Esophagus squamous epithelium (tissue), 5 donors: ENCODE measurements at places on chromosomes 2 and 18. TPM values are rescaled to one million over a fixed set of nuclear protein-coding genes. Genes with fewer than 3 reads are reported as not detected.

CFAP53 gene
- total RNA-seq = not detected

GATA6 gene
- total RNA-seq = 0.08 TPM

CLEC4F gene
- not detected for total RNA-seq

GPR45 gene
- not detected for total RNA-seq

GRCh38 chr2:127566576-127566975 is 31.1 kb downstream of the MYO7B start:
- no peaks in the 10 kb centered on the region for H3K27me3 ChIP-seq
- H3K27ac ChIP-seq = no peak overlapping the region
- no peaks in the 10 kb centered on the region for H3K4me1 ChIP-seq
- DNase-seq = no peak

DNA sequence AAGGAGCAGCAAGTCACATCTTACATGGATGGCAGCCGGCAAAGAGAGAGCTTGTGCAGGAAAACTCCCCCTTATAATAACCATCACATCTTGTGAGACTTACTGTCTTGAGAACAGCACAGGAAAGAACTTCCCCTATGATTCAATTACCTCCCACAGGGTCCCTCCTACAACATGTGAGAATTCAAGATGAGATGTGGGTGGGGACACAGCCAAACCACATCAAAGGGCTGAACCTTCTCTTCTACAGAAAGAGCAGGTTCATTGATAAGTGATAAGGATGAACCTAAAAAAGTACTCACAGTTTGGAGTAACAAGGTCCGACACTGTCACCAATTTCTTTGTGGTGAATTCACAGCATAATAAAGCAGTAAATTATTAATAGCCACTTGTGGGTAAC is 422.2 kb upstream of the FSIP2 start:
- no peaks in the 10 kb centered on the region for H3K36me3 ChIP-seq
- H3K27ac ChIP-seq = no peak overlapping the region
- DNase-seq = no peak
- H3K4me3 ChIP-seq = no peak overlapping the region

DNA sequence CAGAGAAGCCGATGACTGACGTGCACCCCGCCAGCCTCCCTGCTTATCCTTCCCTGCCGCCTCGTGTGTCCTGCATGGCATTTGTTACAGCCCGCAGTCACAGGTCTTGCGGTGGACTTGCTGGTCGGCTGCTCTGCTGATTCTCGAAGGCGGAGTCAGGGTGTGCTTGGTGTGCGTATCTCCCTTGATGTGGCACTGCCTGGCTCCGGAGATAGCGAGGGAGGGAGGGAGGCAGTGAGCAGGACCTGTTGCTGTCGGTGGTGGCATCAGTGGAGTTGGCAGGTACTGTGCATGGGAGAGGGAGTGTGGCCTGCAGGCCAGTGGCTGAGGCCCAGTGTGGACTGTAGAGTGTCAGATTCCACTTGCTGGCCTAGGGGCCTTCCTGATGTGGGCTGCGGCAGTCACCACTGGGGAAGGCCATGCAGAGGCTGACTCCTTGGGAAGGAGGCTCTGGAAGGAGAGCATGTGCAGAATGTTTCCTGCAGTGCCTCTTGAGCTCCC is 198.9 kb downstream of the AGAP1 start:
- no peaks in the 10 kb centered on the region for H3K27me3 ChIP-seq
- H3K36me3 ChIP-seq = no peaks in the 10 kb centered on the region
- DNase-seq = no peak
- H3K27ac ChIP-seq = no peak overlapping the region

- H3K27ac ChIP-seq = no peak overlapping the region
- no peak overlapping the region for H3K4me3 ChIP-seq
- DNase-seq = no peak
- no peaks in the 10 kb centered on the region for H3K4me1 ChIP-seq
- H3K27me3 ChIP-seq = no peaks in the 10 kb centered on the region
These were observed 196.6 kb downstream of the PMAIP1 start for GRCh38 chr18:60096428-60096827.

DNA sequence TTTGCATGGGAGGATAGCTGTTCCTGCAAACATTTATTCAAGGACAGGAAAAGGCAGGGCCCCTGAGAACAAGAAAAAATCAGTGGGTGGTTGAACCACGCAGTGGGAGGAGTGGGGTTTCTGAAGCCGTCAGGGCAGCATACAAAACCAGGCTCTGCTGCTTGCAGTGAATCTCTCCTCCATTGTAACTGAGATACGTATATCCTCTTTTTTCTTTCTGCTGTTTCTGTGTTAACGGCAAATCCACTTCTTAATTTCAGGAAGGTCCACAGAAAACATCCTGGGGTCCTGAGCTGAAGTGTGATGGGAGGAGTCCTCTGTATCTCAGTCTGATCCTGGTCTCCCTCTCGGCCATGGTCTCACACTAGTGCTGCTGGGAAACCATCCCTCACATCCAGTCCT is 27.2 kb upstream of the KCNF1 start:
- H3K4me1 ChIP-seq = peaks cover 3% of the 10 kb centered on the region
- no peak overlapping the region for H3K27ac ChIP-seq
- no peak overlapping the region for H3K4me3 ChIP-seq
- H3K27me3 ChIP-seq = no peaks in the 10 kb centered on the region
- DNase-seq = no peak

DNA sequence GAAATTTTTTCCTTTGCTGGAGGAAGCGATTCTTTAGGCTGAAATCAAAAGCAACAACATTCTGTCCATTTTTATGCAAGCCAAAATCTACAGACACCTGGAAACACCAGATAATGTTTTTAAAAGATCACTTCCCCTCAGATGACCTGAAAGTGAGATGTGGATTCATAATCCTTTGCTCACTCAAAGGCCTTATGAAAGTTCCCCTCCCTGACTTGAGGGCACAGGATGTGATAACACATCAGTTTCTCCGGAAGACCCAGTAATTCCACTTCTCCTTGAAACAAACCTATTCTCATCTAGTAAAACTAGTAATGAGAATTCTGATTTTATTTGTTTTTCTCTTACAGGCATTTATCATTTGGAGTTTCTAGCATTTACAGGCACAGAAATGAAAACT is 218.3 kb upstream of the RND3 start:
- DNase-seq = no peak
- no peaks in the 10 kb centered on the region for H3K36me3 ChIP-seq
- H3K27me3 ChIP-seq = no peaks in the 10 kb centered on the region
- H3K4me3 ChIP-seq = no peak overlapping the region
- no peak overlapping the region for H3K27ac ChIP-seq

GRCh38 chr18:7117390-7118355 is at the start of gene LAMA1:
Gene LAMA1 (minus strand): TSS chr18:7117797. CDS start chr18:7117720, 77 bp downstream.
- H3K4me3 ChIP-seq = peak within 1 kb of the TSS; percentile 59
- H3K4me1 ChIP-seq = peaks cover 30% of the 10 kb centered on the region
- H3K27ac ChIP-seq = no peak within 1 kb of the TSS
- H3K36me3 ChIP-seq = no peaks in the 10 kb centered on the region
- DNase-seq = no peak
- peaks cover 11% of the 10 kb centered on the region for H3K27me3 ChIP-seq

- H3K27me3 ChIP-seq = no peaks in the 10 kb centered on the region
- no peak for DNase-seq
- peaks cover 5% of the 10 kb centered on the region for H3K4me1 ChIP-seq
- H3K4me3 ChIP-seq = no peak overlapping the region
- no peaks in the 10 kb centered on the region for H3K36me3 ChIP-seq
- H3K27ac ChIP-seq = no peak overlapping the region
These were observed 44.0 kb downstream of the TRAK2 start for GRCh38 chr2:201407265-201407664.

LOXL3 gene
- total RNA-seq = 0.48 TPM

DNA sequence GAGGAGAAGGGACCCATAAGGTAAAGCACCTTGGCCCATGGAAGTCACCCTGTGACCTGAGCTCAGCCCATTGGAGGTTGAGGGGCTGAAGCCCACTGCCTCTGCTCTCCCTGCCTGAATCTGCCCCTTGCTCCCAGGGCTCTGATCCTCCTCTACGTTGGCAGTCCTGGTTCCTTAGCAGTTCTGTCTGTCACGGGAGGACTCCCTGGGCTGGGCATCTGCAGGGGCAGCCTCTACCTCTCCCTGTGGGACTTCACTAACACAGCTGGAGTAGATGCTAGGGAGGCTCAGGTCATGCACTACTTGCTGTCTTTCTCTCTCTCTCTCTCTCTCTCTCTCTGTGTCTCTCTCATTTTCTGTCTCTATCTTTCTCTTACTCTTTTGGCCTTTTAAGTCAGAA is 8.7 kb downstream of the GYPC start:
- peaks cover 83% of the 10 kb centered on the region for H3K4me1 ChIP-seq
- no peaks in the 10 kb centered on the region for H3K27me3 ChIP-seq
- no peaks in the 10 kb centered on the region for H3K36me3 ChIP-seq

DNA sequence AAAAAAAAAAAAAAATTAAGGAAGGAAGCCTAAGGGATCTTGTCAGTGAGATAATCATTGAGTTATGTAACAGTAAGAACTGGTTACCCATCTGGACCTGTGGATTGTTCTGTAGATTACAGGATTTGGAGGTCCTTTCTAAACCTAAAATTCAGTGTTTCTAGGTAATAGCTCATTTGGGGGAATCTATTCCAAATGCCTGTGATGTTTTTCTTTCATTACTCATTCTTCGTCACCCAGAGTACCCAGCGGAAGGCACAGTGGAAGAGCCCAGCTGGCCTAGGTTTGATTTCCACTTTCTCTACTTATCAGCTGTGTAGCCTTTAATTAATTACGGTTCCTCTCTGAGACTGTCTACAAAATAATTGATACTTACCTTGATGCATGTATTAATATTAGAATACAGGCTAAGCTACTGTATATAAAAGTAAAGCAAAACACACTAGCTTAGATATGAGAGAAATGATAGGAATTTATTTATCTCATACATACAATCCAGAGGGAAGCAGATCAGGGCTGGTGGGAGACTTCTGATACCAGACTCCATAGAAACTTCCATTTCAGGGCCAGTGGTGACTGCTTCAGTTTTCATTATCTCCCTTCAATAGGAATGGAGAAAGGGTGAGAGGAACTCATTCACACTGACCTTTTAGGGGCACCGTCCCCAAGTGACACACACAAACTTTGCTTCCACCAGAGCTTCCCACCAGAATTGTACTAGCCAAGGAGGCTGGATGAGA is 115.8 kb upstream of the NOSTRIN start:
- H3K4me3 ChIP-seq = no peak overlapping the region
- H3K36me3 ChIP-seq = no peaks in the 10 kb centered on the region
- H3K27me3 ChIP-seq = no peaks in the 10 kb centered on the region
- no peaks in the 10 kb centered on the region for H3K4me1 ChIP-seq

- H3K4me3 ChIP-seq = no peak overlapping the region
- H3K36me3 ChIP-seq = no peaks in the 10 kb centered on the region
- H3K4me1 ChIP-seq = peaks cover 30% of the 10 kb centered on the region
- no peaks in the 10 kb centered on the region for H3K27me3 ChIP-seq
These were observed 64.9 kb upstream of the PSMD14 start for GRCh38 chr2:161243312-161243711.

SP5 gene
- total RNA-seq = 1.8 TPM

DNA sequence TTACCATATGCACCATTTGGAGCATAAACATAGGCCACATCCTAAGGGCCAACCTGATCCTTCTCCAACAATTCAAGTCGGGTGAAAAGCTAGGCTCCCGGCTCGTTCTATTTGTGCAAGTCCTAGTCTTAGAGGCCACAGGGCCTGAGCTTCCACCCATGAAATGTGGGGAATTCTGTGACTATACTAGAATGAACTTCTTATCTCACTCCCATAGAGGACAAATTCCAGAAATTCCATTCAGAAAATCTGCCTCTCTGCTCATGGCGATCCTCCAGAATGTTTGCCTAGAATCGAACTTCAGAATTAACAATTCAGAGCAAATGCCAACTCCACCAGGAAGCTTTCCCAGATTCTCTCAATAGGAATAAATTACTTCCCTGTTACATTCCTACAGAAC is 187.9 kb downstream of the BCL11A start:
- DNase-seq = no peak
- no peak overlapping the region for H3K27ac ChIP-seq
- H3K4me3 ChIP-seq = no peak overlapping the region
- H3K27me3 ChIP-seq = no peaks in the 10 kb centered on the region

- H3K4me3 ChIP-seq = no peak overlapping the region
- no peak for DNase-seq
- no peak overlapping the region for H3K27ac ChIP-seq
- H3K4me1 ChIP-seq = no peaks in the 10 kb centered on the region
- H3K27me3 ChIP-seq = no peaks in the 10 kb centered on the region
These were observed 48.8 kb downstream of the THUMPD2 start for GRCh38 chr2:39730276-39730675.

DNA sequence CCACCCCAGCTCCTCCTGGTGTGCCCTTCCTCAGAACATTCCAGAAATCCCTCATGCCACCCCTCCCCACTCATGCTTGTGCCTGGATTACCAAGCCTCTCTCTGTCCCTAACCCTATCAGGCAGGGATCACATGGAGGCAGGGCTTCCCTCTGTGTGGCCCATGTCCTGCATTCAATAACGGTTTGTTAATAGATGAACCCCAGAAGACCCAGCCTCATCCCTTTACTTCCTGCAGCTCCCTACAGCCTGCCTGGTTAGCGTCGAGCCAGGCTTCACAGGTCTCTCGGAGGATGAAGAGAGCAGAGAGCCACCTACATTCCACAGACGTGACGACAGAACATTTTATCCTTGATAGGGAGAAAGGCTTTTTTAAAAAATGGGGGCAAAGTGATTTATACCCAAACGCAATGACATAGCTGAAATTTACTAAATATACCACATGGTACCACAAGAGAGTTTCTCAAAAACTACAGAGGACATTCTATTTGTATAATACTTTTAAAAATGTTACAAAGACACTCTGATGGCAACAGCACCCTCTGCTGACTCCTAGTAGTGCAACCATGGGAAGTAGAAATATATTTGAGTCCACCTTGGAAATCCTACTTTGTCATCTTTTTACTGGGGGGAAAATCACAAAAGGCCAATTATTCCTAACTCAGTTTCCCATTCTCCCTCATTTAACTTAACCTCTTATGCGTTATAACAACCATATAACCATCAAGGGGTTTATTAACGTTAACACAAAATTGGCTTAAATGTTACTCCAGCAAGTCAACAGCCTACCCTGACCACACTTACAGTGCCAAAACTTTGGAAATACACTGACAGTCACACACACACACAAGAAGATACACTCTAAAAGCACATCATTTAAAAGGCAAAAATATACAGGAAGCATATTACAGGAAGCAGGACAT is 30.7 kb downstream of the FBXO15 start:
- no peak overlapping the region for H3K4me3 ChIP-seq
- no peaks in the 10 kb centered on the region for H3K4me1 ChIP-seq
- H3K27ac ChIP-seq = no peak overlapping the region
- no peaks in the 10 kb centered on the region for H3K36me3 ChIP-seq
- DNase-seq = no peak

GRCh38 chr2:8685697-8686358 is 4.0 kb downstream of the ID2 start:
- H3K27me3 ChIP-seq = no peaks in the 10 kb centered on the region
- no peaks in the 10 kb centered on the region for H3K36me3 ChIP-seq
- no peak for DNase-seq
- peak overlapping the region; percentile 96 for H3K27ac ChIP-seq
- peaks cover 45% of the 10 kb centered on the region for H3K4me1 ChIP-seq

IL36B gene
- total RNA-seq = 1.5 TPM

GRCh38 chr2:13067508-13067907 is 350.8 kb downstream of the TRIB2 start:
- H3K36me3 ChIP-seq = no peaks in the 10 kb centered on the region
- no peak for DNase-seq
- H3K27me3 ChIP-seq = no peaks in the 10 kb centered on the region
- no peak overlapping the region for H3K4me3 ChIP-seq
- H3K4me1 ChIP-seq = no peaks in the 10 kb centered on the region
- no peak overlapping the region for H3K27ac ChIP-seq

NCKAP5 gene
- 5.0 TPM for total RNA-seq
